Kidney (tissue), 22 donors: ENCODE measurements at places on chromosomes 2 and 18. TPM values are rescaled to one million over a fixed set of nuclear protein-coding genes. Genes with fewer than 3 reads are reported as not detected.

Gene IL37
- not detected for polyA plus RNA-seq

Gene CHRND
- polyA plus RNA-seq: not detected

Gene PLEK
- polyA plus RNA-seq: 2.8 TPM

Gene REL
- polyA plus RNA-seq: 0.43 TPM

DNA sequence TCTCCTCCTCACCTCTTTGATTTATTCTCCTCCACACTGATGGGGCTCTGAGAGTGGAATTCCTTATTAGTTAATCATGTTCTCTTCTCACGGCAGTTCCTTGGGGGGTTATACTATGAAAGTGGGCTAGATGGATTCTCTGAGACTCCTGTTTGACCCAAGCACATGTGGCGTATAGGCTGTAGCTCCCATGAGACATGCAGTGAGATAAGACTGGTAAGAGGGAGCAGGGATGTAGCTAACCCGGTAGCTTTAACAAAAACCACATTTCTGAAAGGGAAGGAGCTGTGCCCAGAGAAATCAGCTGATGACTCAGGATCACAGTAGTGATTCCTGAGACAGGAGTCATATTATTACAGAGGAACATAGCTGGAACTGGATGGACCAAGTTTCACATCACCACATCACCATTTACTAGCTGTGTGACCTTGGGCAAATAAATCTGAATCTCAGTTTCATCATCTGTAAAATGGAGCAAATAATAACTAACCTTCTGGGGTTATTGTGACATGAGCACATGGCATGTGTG is 82.9 kb downstream of the CRIM1 start:
- no peak for DNase-seq

DNA sequence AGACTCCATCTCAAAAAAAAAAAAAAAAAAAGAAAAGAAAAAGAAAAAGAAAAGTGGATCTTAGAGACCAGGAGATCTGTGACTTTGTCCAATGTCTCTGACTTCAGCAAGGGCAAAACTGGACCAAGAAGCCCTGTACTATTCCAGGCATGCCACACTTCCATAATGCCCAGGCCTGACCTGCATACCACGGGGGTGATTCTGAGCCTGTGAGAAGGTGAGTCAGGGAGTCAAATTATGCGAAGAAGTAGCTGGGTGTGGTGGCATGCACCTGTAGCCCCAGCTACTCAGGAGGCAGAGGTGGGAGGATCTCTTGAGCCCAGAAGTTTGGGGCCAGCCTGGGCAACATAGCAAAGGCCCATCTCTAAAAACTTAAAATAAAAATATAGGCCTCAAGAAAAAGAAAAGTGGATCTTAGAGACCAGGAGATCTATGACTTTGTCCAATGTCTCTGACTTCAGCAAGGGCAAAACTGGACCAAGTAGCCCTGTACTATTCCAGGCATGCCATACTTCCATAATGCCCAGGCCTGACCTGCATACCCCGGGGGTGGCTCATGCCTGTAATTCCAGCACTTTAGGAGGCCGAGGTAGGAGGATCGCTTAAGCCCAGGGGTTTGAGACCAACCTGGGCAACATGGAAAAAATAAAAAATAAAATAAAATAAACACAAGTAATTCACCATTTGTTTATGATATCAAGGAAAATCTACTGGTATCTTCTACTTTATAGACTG is 12.2 kb upstream of the PUM2 start:
- no peak for DNase-seq

GRCh38 chr2:120561379-120562035 is 174.2 kb upstream of the GLI2 start:
- DNase-seq: no peak

GRCh38 chr2:17093712-17094111 is 424.5 kb downstream of the RAD51AP2 start:
- no peak for DNase-seq

- DNase-seq: no peak
These were observed 54.9 kb downstream of the EPHA4 start for GRCh38 chr2:221517146-221517695.

DNA sequence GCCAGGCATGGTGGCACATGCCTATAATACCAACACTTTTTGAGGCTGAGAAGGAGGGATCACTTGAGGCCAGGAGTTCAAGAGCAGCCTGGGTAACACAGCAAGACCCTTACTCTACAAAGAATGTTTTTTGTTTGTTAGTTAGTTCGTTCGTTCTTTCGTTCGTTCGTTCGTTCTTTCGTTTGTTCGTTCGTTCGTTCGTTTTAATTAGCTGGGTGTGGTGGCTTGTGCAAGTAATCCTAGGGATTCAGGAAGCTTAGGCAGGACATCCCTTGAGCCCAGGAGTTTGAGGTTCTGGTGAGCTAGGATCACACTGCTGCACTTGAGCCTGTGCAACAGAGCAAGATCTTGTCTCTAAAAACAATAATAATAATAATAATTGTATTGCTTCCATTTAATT is 98.7 kb downstream of the MARCO start:
- DNase-seq: no peak

DNA sequence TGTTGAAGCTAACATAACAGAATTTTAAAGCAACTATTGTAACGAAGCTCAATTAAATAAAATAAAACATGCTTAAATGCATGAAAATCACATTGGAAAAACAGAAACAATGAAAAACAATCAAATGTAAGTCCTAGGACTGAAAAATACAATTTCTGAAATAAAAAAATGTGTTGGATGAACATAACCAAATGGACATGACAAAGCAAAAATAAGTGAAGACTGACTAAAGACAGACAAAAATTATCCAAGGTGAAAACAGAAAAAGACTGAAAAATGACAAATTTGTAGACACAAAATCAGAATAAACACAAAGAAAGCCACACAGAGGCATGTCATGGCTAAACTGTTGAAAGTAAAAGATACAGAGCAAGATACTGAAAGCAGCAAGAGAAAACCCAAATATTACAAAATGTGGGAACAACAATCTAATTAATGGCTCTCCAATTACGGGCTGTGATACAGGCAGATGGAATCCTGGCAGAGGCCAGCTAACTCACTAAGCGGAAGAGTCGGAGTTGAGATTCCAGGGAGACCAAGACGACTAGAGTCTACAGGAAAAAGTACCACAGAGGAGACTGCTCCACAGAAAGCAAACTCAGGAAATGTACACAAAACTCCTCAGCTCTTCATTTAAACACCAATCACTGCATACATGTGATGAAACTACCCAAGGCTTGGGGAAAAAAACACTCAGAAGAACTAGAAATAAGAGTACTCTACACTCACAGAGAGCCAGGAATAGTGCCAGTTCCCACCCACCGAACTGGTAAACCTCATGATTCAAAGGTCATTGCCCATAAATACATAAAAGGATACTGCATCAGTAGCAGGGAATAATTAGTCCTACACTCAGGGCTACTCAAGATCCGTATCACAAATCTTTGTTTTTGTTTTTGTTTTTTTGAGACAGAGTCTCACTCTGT is 83.6 kb downstream of the ATAD2B start:
- DNase-seq: peak; percentile 6

GRCh38 chr18:78857314-78858150 is 122.1 kb upstream of the SALL3 start:
- no peak for DNase-seq

DNA sequence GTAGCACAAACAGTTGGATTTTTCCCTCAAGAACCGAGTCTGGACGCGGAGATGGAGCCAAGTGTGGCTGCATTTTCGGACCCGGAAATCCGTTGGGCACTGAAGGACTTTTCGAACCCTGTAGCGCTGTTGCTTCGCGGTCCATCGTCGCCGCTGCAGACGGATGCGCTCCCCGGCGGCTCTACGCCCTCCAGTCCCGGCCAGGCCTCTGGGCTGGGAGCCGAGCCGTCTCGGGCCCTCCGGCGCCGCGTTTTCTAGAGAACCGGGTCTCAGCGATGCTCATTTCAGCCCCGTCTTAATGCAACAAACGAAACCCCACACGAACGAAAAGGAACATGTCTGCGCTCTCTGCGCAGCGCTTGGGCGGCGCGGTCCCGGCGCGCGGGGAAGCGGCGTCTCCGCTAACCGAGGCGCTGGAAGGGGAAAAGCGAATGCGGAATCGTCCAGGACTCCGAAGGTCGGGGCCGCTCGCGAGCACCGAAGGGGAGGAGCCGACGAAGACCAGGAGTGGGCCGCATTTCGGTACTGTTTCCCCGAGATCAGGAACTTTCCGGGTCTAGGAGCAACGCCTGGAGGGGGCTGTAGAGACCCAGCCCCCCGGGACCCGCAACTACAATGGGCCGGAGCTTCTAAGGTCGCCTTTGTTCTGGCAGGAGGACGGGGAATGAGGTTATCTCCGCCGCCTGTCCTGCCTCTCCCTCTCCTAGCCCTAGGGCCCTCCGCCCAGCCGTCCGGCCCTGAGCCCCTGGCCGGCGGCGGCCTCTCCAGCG is 3.2 kb downstream of the EMX1 start:
- no peak for DNase-seq

GRCh38 chr2:181916726-181917718 is 25.5 kb downstream of the ITPRID2 start:
- no peak for DNase-seq

- no peak for DNase-seq
These were observed 21.4 kb upstream of the SH3BP4 start for GRCh38 chr2:234930397-234930796.

- no peak for DNase-seq
These were observed 17.2 kb upstream of the NMI start for GRCh38 chr2:151306621-151307020.

DNA sequence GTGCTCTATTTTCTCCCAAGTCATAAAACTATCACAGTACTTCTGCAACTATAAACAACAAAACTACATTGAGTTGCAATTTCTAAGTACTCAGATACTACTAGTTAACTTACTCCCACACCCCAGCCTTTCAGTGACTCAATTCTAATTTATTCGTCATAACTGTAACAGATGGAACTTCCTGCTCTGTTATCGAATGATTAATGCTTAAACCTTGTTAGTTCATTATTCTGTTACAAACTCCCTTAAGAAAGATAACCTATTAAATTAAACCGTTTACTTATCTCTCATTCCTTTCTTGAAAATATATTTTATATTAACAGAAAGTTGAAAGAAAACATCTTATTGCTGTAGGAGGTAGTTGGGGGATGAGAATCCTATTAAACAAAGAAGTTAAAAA is 17.0 kb downstream of the TNFAIP6 start:
- no peak for DNase-seq

GRCh38 chr2:3601561-3602271 is 6.8 kb downstream of the COLEC11 start:
- peak; percentile 41 for DNase-seq
